HFFc6 (cell line): ENCODE measurements at places on chromosomes 13 and 19. TPM values are rescaled to one million over a fixed set of nuclear protein-coding genes. Genes with fewer than 3 reads are reported as not detected.

GRCh38 chr19:11234486-11235075 is 4.8 kb upstream of the ANGPTL8 start:
- H3K27ac ChIP-seq: no peak overlapping the region
- peaks cover 6% of the 10 kb centered on the region for H3K36me3 ChIP-seq
- H3K4me1 ChIP-seq: no peaks in the 10 kb centered on the region
- DNase-seq: no peak
- no peak overlapping the region for H3K4me3 ChIP-seq

- no peak for DNase-seq
- H3K36me3 ChIP-seq: no peaks in the 10 kb centered on the region
- H3K4me1 ChIP-seq: peaks cover 31% of the 10 kb centered on the region
- H3K27ac ChIP-seq: peak overlapping the region; percentile 93
- H3K4me3 ChIP-seq: peak overlapping the region; percentile 58
Measured at GRCh38 chr19:3336680-3337523, 29.5 kb upstream of the NFIC start.

DNA sequence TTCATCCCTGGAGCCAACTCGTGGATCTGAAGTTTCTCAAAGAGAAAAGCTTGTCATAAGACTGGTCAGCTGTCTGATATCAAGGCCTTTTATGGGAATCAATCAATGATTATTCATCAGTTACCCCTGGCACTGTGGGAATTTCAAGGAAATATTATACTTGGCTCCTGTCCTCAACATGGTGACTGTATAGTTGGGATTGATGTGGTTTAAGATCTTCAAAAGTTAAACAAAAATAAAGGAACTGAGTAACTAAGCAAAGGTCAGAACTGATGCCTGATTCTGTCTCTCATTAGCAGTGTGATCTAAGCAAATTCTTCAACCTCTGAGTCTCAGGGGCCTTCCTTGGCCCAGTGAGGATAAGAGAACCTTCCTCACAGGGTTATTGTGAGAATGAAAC is 22.2 kb upstream of the SERPINE3 start:
- H3K27ac ChIP-seq: peak overlapping the region; percentile 47; the same call in 1 of the 2 replicates
- peaks cover 30% of the 10 kb centered on the region for H3K4me1 ChIP-seq
- H3K4me3 ChIP-seq: no peak overlapping the region
- H3K27me3 ChIP-seq: peaks cover 5% of the 10 kb centered on the region

DNA sequence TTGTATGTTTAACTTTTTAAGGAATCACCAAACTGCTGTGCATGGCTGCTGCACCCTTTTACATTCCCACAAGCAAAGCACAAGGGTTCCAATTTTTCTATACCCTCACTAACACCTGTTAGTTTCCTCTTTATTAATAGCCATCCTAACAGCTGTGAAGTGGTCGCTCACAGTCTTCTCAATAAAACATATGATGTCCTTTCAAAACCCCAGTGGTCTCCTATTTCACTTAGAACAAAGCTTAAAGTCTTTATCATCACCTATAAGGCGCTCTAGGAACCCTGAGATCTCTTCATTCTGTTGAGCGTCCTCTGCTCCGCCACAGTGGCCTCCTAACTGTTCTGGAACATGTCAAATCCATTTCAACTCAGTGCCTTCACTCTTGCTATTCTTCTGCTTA is 400.5 kb downstream of the KLF12 start:
- no peaks in the 10 kb centered on the region for H3K27me3 ChIP-seq
- 0 out of 2 replicates have a peak, but pooled peaks cover 4% of the 10 kb centered on the region for H3K36me3 ChIP-seq
- peaks cover 5% of the 10 kb centered on the region; the same call in 1 of the 2 replicates for H3K4me1 ChIP-seq
- no peak overlapping the region for H3K4me3 ChIP-seq
- H3K27ac ChIP-seq: no peak overlapping the region

GRCh38 chr13:60887711-60888110 is 490.7 kb downstream of the TDRD3 start:
- no peak for DNase-seq
- no peak overlapping the region for H3K4me3 ChIP-seq
- no peaks in the 10 kb centered on the region for H3K4me1 ChIP-seq
- no peaks in the 10 kb centered on the region for H3K27me3 ChIP-seq
- H3K36me3 ChIP-seq: no peaks in the 10 kb centered on the region
- H3K27ac ChIP-seq: no peak overlapping the region

GRCh38 chr19:53521373-53522202 is 16.4 kb upstream of the ZNF331 start:
- no peak for DNase-seq
- peaks cover 5% of the 10 kb centered on the region; the same call in 1 of the 2 replicates for H3K27me3 ChIP-seq
- peak overlapping the region; percentile 100 for H3K4me3 ChIP-seq
- H3K36me3 ChIP-seq: peaks cover 44% of the 10 kb centered on the region
- peaks cover 13% of the 10 kb centered on the region for H3K4me1 ChIP-seq
- H3K27ac ChIP-seq: peak overlapping the region; percentile 95

GRCh38 chr19:3455960-3456601 is 24.2 kb downstream of the SMIM24 start:
- H3K36me3 ChIP-seq: peaks cover 4% of the 10 kb centered on the region; the same call in 1 of the 2 replicates
- H3K27me3 ChIP-seq: peaks cover 18% of the 10 kb centered on the region
- no peak overlapping the region for H3K27ac ChIP-seq
- H3K4me3 ChIP-seq: no peak overlapping the region
- DNase-seq: no peak

DNA sequence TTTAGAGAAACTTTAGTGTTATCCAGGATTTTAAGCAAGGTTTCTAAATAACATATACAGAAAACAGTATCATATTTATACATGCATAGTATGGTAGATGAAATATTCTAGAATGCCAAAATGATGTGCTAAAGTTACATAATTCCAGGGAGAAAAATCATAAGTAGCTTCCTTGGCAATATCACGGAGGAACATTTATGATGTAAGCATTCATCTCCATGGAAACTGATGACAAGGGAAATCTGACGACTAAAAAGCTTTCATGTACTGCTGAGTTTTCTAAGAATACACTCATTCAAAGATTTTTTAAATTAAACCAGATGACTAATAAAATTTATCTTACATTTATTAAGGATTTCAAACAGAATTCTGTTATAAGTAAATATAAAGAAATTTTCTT is 4.7 kb downstream of the TEX30 start:
- H3K27me3 ChIP-seq: no peaks in the 10 kb centered on the region
- DNase-seq: no peak
- H3K4me1 ChIP-seq: peaks cover 38% of the 10 kb centered on the region
- peaks cover 9% of the 10 kb centered on the region for H3K36me3 ChIP-seq
- H3K4me3 ChIP-seq: no peak overlapping the region

- H3K4me3 ChIP-seq: no peak overlapping the region
- no peaks in the 10 kb centered on the region; the same call in 1 of the 2 replicates for H3K36me3 ChIP-seq
- H3K27ac ChIP-seq: no peak overlapping the region
- H3K4me1 ChIP-seq: no peaks in the 10 kb centered on the region
Measured at GRCh38 chr13:20637811-20638210, 65.7 kb upstream of the IL17D start.

The CCL25 gene
- not detected in 3 replicates for total RNA-seq

The SLC10A2 gene
- not detected in 3 replicates for total RNA-seq

GRCh38 chr13:107205318-107206104 is 637.6 kb upstream of the ARGLU1 start:
- peaks cover 5% of the 10 kb centered on the region for H3K4me1 ChIP-seq
- no peak overlapping the region for H3K4me3 ChIP-seq
- H3K36me3 ChIP-seq: no peaks in the 10 kb centered on the region
- no peak overlapping the region for H3K27ac ChIP-seq

- 0 out of 2 replicates have a peak, but pooled peaks cover 3% of the 10 kb centered on the region for H3K27me3 ChIP-seq
- no peaks in the 10 kb centered on the region for H3K36me3 ChIP-seq
- no peak overlapping the region for H3K4me3 ChIP-seq
- DNase-seq: peak; percentile 17
Measured at GRCh38 chr13:31072041-31072440, 89.7 kb downstream of the HSPH1 start.

GRCh38 chr13:27120011-27120410 is 51.6 kb downstream of the USP12 start:
- peaks cover 51% of the 10 kb centered on the region for H3K4me1 ChIP-seq
- no peak for DNase-seq

DNA sequence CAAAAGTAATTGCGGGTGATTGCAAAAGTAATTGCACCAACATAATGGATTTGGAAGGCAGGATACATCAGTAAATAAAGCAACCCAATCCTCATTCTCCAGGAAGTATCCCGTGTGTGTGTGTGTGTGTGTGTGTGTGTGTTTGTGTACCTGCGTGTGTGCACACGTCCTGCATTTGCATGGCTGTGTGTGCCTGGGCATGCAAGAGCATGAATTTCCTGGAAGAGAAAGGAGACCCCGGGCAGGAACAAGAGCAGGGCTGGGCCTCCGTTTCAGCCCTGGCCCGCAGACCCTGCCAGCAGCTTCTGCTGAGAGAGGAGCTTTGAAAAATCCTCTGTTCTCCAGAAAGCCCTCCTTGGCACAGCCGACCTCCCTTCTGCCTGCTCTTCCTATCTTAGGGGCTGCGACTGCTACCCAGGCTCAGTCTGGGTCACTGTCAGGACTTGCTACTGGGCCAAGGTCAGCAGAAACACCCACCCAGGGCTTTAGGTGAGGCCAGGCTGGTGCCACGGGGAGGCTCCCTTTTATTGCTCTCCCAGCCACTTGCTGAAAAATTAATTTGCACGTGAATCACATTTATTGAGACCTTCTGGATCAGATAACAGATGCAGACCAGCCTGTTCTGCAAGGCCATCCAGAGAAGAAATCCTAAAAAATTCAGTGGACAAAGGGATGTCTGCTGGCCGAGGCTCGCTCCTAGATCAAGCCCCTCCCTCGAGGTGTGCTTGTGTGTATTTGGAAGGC is 258.3 kb downstream of the ZNF536 start:
- no peaks in the 10 kb centered on the region for H3K4me1 ChIP-seq
- H3K27ac ChIP-seq: no peak overlapping the region
- no peaks in the 10 kb centered on the region; the same call in 1 of the 2 replicates for H3K36me3 ChIP-seq
- peaks cover 2% of the 10 kb centered on the region; the same call in 1 of the 2 replicates for H3K27me3 ChIP-seq
- no peak for DNase-seq

DNA sequence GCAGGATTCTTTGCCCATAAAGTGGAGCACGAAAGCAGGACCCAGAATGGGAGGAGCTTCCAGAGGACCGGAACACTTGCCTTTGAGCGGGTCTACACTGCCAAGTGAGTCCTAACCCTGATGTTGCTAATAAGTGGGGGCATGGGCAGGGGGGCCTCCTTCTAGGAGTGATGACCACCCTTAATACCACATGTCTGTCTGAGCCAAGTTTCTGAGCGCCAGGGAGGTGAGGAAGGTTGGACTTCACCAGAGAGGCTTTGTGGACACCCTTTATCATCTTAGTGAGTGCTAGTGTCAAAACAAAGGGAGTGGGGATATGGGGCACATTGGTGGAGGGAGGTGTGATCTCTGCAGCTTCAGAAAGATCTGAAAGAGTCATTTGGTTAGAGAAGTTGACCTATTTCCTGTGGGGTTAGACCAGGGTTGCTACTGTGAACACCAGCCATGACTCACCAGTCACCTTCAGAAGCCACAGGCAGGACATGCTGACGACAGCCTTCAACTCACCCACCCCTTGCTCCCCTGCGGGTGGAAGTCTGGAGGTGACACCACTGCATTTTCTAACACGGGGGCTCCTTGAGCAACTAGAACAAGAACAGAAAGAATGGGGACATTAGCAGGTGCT is 8.8 kb downstream of the ALOX5AP start:
- no peak for DNase-seq
- H3K27ac ChIP-seq: peak overlapping the region; percentile 63; the same call in 1 of the 2 replicates
- H3K36me3 ChIP-seq: no peaks in the 10 kb centered on the region
- peak overlapping the region; percentile 53 for H3K4me3 ChIP-seq
- peaks cover 39% of the 10 kb centered on the region for H3K4me1 ChIP-seq

- H3K27ac ChIP-seq: no peak overlapping the region
- no peaks in the 10 kb centered on the region for H3K4me1 ChIP-seq
- no peak overlapping the region for H3K4me3 ChIP-seq
Measured at GRCh38 chr13:62246581-62246980, 830.9 kb upstream of the PCDH20 start.

The FFAR2 gene
- not detected in 3 replicates for total RNA-seq

GRCh38 chr13:48925001-48925400 is 50.7 kb upstream of the FNDC3A start:
- no peak overlapping the region for H3K4me3 ChIP-seq
- H3K27me3 ChIP-seq: peaks cover 17% of the 10 kb centered on the region
- DNase-seq: no peak

DNA sequence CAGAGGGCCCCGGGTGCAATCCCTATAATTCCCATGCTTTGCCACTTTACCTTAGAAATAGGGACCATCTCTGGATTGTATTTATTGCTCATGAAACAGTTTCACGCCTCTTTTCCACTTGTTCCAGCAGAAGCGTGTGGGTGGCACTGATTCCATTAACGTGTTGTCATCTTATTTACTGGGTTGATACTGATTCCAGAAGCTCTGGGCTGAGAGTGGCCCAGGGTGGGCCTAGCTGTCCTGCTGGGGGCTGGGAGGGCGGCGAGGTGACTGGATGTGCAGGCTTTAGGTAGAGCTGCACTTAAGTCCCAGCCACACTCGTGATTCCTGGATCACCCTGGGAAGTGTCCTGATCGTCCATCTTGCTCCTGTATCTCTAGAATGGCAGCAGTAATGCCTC is 155.0 kb downstream of the TEX29 start:
- no peak overlapping the region for H3K4me3 ChIP-seq
- H3K4me1 ChIP-seq: no peaks in the 10 kb centered on the region
- H3K27ac ChIP-seq: no peak overlapping the region
- DNase-seq: no peak
- H3K36me3 ChIP-seq: no peaks in the 10 kb centered on the region
- peaks cover 15% of the 10 kb centered on the region for H3K27me3 ChIP-seq

The ZNF714 gene
- 6.0 to 9.8 TPM (median 9.6 TPM) in 3 replicates for total RNA-seq
